Stimulated activated CD8-positive, alpha-beta memory T cell treated with anti-CD3 and anti-CD28 coated beads, Interleukin-2, amount 100 ng/mL, for 1 hour (primary cell): ENCODE measurements at places on chromosomes 12 and 14.

DNA sequence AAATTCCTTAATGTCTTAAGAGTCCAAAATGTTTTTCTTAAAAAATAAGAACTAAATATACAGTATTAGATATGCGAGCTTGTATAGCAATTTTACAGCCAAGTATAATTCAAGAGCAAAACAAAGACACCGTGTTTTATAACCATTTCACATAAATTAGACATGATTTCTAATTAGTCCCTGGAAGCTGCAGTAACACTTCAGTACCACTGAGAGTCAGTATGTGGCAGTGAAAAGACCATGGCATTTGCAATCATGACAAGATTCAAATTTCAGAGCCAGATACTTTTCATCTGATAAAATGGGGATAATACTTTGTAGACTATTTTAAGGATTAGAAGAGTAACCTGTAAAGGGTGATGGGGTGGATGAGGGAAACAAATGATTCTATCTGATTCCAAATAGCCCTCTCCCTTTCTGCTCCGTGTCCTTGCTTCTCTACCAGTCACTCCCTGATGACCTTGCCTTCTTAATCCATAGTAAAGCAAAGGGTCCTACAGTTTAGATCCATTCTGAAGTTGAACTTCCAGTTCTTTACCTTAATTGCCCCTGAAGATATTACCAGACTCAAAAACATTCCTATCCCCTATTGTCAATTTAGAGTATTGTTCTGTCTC is 145.4 kb upstream of the ABCD2 start:
- no peak for DNase-seq

DNA sequence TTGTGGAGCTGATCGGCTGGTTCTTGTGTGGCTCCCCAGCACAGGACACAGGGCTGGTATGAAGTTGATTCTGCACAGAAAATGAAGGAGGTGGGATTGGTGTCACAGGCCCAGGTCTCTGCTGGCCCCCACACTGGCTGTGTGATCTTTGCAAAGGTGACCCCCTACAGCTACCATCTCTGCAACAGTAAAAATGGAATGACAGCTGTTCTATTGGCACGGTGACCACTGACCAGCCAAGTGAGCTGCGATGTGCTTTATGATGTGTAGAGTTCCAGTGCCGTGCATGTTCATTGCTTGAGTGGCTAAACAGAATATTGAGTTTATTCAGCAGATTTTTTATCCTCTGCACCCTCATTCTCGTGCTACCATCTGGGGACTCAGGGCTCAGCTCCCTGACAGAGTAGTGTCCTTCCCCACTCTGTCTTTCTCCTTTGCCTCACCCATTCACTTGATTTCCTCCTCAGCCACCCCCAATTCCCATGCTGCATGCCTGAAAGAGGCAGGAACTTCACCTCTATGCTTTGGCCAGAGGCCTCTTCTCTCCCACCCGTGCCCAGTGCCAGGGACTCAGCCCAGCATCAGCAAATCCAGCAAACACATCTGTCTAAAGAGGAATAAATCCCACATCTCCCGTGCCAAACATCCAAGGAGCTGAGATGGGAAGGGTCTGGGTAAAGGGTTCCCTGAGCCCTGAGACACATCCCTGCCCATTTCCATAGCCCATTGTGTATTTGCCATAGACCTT is 21.2 kb downstream of the C14orf132 start:
- DNase-seq: no peak

DNA sequence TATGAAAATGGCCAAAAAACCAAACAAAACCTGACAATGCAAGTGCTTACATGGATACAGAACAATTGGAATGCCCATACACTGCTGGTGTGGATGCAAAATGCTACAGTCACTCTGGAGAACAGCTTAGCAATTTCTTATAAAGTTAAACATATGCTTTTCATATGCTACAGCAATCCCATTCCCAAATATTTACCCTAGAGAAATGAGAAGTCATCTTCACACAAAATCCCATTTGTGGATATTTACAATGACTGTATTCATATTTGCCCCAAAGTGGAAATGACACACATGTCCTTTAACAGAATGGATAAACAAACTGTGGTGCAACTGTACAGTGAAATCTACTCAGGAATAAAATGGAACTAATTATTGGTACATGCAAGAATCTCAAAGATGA is 20.4 kb downstream of the SAV1 start:
- DNase-seq: no peak

GRCh38 chr14:53001787-53002378 is 51.0 kb upstream of the FERMT2 start:
- no peak for DNase-seq

DNA sequence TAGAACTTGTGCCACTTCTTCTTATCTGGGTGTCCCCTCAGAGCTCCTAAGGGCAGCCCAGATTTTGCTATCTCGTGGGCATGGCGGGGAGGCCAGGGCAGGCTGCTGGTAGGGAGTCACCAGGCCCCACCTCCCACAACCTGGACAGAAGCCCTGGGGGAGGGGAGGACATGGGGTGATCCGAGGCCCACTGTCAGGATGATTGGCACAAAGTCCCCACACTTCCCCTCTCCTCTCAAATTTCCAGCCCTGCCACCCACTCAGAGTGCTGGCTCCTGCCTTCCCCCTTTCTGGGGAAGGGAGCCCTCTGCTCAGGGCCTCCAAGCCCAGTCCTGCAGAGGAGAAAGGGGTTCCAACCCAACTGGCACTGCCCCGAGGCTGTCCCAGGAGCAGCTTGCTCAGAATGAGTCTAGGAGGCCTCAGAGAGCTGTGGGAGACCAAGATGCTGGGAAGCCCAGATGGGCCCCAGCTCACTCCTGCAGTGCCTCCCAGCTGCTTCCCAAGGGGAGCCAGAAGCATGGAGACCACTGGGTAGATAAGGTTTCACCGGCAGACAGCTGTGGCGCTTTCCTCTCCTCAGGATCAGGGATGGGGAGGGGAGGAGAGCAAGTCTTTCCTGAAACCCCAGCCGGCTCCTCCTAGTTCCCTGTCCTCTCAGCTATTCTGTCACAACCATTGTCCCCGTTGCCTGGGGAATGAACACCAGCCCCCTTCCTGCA is 82.8 kb downstream of the B4GALNT3 start:
- DNase-seq: no peak

DNA sequence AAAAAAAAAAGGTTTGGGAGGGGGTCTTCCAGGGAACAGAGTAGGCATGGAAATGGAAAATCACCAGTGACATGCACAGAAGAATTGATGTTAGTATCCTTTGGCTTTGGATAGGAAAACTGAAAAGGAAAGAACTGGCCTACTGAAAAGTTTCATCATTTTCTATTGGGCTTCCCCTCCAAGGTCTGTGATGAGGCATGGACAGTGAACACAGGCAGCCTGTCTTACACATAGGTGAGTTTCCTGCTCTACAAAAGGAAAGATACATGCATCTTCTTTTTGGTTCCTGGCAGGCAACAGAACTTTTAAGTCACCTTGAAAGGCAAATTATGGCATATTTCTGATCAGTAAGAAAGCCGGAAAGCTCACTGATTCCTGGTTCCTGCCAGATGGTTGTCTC is 5.8 kb downstream of the BMAL2 start:
- DNase-seq: no peak
